ENCODE measurements at places on chromosomes 7 and 10. TPM values are rescaled to one million over a fixed set of nuclear protein-coding genes. Genes with fewer than 3 reads are reported as not detected.

OR6B1 gene
- total RNA-seq: not detected

HERC4 gene
- total RNA-seq: 27.9 TPM

AZGP1 gene
- total RNA-seq: not detected

MALRD1 gene
- not detected for total RNA-seq

SEMA3A gene
- total RNA-seq: 5.8 TPM

PRLHR gene
- total RNA-seq: not detected

CLDN4 gene
- 5.8 TPM for total RNA-seq

ZPBP gene
- not detected for total RNA-seq
